ENCODE measurements at places on chromosomes 3 and 15.

GRCh38 chr15:24945711-24946110 is 9.1 kb upstream of the SNRPN start:
- DNase-seq = no peak

DNA sequence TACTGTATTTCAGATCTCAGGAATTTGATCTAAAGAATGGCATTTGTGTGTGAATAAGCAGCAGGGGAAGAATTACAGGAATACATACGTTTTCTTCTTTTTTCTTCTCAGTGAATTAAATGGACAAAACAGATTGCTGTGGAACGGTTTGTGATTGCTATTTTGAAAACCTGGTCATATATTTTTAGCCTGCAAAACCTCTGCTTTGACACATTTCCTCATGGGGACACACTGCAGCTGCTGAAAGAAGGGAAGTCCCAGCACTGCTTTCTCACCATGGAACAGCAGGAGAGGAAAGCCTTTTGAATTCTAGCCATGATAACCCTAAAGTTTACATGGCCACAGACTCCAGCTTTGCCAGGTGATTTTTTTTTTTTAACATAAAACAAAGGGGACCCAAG is 315.0 kb downstream of the OXSM start:
- DNase-seq = no peak

GRCh38 chr15:90114451-90114901 is 12.2 kb upstream of the IDH2 start:
- DNase-seq = no peak

GRCh38 chr3:143978263-143978631 is 6.6 kb downstream of the DIPK2A start:
- DNase-seq = no peak

DNA sequence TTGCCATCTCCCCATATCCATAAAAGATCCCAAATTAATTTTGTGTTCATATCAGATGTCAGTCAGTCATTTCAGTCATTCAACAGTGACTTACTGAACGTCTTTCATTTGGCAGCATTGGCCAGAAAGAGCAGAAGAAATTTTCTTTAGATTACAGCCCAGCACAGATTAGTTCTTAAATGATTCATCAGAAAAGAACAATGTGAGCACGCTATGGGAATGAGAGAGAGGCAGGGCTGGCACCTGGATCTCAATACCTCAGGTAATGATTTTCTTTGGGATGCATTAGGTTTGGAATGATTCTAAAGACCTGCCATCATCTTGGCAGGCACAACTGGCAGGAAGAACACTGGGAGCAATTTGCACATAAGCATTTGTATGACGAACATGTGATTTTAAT is 41.6 kb downstream of the FBN1 start:
- no peak for DNase-seq

- no peak for DNase-seq
These were observed 21.8 kb upstream of the PFN2 start for GRCh38 chr3:149992416-149993058.

DNA sequence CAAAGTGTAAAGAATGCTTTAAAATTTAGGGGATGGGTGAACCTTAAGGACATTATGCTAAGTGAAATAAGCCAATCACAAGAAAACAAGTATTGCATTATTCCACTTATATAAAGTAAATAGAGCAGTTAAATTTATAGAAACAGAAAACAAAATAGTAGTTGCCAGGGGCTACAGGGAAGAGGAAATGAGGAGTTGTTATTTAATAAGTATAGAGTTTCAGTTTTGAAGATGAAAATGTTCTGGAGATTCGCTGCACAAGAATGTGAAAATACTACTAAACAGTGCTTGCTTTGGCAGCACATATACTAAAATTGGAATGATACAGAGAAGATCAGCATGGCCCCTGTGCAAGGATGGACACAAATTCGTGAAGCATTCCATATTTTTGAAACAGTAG is 32.0 kb downstream of the DNAH12 start:
- DNase-seq = no peak

GRCh38 chr15:84979651-84980050 is 2.0 kb upstream of the PDE8A start:
- DNase-seq = peak; percentile 46

DNA sequence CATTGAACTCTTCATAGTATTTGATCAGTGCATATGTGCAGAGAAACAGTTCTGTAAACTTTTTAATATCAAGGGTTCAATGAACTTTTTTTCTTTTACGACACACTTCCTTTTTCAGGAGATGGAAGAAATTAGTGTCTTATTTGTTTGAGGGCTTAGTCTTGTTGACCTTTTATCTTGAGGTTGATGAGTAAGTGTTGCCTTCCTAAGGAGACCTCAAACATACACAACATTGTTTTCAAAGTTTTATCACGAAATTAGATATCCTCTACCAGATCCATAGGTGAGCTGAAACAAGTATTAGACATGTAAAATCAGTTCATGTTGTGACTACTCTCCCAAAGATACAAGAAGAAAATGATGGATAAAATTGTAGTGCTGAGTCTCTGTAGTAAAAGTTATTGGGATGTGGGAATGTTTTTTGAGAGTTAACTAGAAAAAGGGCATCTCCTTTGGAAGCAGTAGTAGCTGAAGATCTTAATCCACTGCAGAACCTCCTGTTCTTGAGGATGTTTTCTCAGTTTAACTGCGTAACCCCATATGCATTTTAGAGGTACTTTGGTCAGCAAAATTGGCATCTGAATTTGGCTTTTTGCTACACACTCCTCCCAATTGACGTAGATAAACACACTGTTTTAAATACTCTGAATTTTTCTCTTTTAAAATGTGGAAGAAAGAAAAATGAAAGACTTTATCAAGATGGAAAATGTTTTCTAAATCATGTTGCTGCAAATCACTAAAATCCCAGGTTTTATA is 116.8 kb downstream of the GALK2 start:
- DNase-seq = no peak

GRCh38 chr3:72287956-72288355 is 503.0 kb upstream of the PROK2 start:
- no peak for DNase-seq

DNA sequence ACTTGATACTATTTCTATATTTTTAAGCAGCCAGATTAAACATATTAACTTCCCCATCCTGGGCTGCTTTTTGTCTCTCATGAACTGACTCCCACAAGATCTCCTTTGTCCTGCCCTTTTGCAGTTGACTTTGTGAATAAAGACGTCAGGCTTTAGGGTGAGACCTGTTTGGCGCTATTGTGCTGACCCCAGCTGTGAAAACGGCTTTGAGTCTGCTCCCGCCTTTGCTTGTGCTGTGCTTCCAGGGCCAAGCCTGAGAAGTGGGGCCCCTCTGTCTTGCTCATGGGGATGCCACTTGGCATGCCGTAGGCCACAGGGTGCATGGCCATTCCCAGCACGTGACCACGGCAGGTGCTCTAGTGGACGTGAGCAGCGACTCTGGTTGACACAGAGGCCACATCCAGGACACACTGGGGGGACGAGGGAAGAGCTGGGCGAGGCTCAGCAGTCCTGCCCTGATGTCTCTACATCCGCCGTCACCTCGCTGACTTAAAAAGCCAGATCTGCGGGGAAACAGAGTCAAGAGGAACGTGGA is 268.9 kb upstream of the LYSMD4 start:
- DNase-seq = no peak

DNA sequence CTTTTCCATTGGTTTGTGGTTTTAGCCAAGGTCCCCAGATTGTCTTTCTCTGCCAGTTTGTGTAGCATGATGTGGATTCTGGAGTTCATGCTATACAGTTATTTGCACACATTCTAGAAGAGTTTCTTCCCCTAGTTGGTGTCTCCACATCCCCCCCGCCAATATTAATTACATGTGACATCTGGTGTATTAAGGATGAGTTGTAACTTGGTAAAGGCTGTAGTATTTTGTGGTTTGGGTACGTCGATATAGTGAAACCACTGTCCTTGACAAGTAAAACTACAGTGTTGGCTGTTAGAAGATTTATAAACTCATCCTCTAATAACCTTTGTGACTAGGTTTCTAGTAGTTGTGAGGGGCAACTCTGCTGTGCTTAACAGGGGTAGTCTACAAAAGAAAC is 23.7 kb upstream of the P4HTM start:
- no peak for DNase-seq

- peak; percentile 95 for DNase-seq
These were observed 25.3 kb downstream of the ANP32A start for GRCh38 chr15:68795298-68795848.

DNA sequence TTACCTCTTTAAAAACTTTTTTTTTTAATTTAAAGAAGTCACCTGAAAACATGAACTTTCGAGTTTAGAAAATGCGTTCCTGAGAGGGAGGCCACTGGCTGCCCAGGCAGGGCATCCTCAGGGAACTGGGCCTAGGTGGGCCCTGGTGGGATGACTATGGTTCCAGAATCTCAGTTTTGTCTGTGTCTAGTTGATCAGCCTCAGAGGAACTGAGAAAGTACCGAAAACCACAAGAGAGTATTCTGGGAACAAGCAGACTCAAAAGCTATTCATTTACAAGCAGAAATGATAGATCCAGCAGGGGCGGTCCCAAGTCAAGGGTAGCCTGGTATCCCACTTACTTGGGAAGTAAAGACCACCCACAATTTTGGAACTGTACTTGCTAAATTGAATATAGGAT is 10.5 kb downstream of the WWTR1 start:
- no peak for DNase-seq

DNA sequence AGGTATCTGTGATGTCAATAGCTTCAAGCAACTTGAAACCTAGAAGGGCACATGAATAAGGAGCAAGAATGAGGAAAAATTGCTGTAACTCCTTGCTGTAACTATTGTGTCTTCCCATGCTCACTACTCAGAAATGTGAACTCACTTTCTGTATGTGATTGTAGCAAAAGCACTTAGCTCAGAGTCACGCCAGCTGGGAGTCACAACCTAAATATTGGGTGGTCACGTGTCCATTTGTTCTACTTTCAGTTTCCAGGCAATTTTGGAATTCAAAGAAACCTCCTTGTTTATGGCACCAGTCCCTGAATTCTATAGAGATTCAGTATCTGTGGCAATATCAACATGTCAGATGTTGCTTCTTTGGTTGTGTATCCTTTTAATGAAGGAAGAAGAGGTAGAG is 241.6 kb upstream of the AZI2 start:
- no peak for DNase-seq

DNA sequence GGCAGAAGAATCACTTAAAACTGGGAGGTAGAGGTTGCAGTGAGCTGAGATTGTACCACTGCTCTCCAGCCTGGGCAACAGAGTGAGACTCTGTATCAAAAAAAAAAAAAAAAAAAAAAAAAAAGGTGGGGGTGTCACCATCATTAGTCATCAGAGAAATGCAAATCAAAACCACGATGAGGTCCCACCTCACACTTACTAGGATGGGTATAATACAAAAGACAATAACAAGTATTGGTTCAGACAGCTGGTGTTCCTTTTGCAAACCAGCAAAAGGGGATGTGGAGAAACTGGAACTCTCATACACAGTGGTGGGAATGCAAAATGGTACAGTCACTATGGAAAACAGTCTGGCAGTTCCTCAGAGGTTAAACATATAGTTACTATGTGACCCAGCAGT is 78.7 kb upstream of the TSC22D2 start:
- no peak for DNase-seq

GRCh38 chr3:31321620-31322019 is 211.1 kb upstream of the STT3B start:
- no peak for DNase-seq

- DNase-seq = no peak
These were observed 536.1 kb downstream of the AGBL1 start for GRCh38 chr15:86615816-86616215.

DNA sequence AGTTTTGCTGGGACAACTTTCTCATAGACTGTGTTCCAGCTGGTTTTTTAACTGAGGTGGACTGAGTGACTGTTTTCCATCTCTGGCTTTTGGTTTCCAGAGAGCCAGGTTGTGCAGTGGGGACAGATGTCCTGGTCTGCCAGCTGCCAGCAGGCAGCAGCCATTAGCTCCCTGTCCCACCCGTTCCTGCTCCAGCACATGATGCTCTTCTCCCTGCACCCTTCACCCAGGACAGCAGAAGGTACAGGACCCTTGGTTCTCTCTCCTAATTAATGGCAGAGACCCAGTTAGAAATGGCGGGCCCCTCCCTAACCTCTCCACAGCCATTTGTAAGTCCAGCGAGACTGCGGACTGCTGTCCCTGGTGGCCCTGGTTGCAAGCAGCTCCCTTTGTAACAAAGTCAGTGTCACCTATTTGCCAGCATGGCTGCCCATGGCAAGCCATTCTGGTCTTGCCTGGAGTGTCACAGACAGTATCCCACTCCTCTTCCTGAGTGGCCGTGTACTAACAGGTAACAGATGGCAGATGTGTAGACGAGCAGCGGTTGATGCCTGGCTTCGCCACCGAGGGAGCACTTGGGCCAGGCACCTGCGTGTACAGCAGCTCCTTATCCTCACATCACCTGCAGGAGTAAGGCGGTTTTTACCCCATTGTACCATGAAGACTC is 148.3 kb downstream of the DNAJB8 start:
- DNase-seq = peak; percentile 17

GRCh38 chr3:1832395-1832794 is 266.3 kb upstream of the CNTN4 start:
- no peak for DNase-seq

DNA sequence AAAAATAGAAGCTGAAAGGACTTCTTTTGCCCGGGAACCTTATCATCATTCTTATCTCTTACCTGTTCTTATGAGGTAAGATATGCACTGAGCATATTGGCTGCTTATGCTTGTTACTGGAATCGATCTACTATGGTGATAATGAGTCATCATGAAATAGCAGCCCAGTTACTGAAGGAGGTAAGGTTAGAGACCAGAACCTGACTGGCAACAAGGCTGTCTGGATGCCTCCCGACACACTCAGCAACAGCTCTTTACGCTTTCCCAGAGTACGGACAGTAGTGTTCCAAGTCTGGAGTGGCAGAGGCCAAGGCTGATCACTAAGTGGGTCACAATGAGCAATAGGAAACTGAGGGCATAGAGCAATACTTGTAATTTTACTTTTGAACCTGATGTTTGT is 314.1 kb downstream of the NLGN1 start:
- DNase-seq = no peak
